ENCODE measurements at places on chromosomes 6 and 20.

DNA sequence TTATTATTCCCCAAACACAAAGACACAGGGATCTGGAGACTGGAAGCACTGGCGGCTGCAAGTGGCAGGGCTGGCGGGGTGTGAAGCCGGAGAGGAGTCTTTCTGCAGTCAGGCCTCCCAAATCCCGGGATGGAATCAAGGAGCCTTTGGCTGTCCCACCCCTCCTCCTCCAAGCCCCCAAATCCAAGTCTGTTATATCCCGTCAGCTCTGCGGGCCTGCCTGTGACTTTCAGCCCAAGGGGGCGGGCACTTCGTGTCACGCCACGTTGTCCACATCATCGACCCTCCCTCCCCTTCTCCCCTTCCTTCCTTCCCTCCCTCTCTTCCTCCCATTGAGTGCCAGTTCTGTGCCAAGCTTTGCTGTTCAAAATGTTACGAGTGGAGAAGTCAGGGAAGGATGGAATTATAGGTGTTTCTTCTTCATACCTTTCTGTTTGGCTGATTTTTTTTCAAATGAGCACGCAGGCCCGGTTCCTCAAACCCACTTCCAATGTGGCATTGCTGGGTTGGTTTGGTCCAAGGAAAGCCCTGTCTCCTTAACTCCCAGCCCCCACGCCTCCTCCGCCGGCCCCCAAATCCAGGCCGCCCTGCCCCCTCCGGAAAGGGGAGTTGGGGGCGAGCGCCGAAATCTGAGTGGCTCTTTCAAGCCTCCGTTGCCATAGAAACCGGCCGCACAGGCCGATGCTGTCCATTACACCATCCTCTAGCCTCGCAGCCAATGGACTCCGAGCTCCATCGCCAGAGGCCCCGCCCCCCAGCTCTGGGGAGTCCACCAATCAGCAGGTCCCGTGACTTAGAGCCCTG is 12.7 kb downstream of the ZCCHC3 start:
- no peaks in the 10 kb centered on the region for H3K36me3 ChIP-seq
- H3K4me1 ChIP-seq, result peaks cover 23% of the 10 kb centered on the region
- peak overlapping the region; percentile 93 for H3K27ac ChIP-seq
- peak; percentile 96 for DNase-seq
- H3K27me3 ChIP-seq, result no peaks in the 10 kb centered on the region
- H3K4me3 ChIP-seq, result peak overlapping the region; percentile 36

GRCh38 chr6:132413499-132413802 is 12.2 kb upstream of the MOXD1 start:
- no peaks in the 10 kb centered on the region for H3K4me1 ChIP-seq
- no peak for DNase-seq
- H3K4me3 ChIP-seq, result no peak overlapping the region
- H3K36me3 ChIP-seq, result no peaks in the 10 kb centered on the region
- H3K27ac ChIP-seq, result no peak overlapping the region

DNA sequence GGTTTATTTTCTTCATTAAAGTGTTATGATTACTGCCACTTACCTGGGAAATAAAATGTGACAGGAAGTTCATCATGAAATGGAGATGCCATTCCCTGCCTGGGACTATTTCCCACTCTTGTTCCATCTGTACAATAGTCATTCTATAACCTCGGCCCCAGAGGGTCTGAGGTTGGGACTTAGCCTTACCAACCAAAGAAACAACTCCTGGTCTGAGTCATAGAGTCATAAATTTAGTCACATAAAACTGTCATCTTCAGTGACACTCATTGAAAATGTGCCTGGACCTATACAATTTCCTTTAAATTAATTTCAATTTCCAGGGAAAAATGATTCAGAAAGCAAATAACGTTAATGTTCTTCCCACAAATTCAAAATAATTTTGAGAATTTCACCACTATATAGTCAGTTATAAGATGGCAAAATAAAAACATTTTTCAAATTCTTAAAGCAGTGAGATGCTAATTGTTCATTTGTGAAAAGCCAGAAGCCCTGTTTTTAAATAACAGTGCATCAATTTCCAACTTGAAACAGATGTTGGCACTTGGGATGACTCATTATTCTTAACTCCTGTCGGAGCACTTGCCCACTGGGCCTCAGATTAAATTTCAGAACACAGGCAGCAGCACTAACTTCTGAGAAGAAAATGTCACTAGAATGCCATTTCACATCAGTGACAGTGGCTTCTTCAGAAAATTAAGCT is 201.2 kb upstream of the SMLR1 start:
- no peaks in the 10 kb centered on the region for H3K27me3 ChIP-seq
- peak overlapping the region; percentile 34 for H3K27ac ChIP-seq

- peaks cover 47% of the 10 kb centered on the region for H3K4me1 ChIP-seq
- H3K27ac ChIP-seq, result peak overlapping the region; percentile 68
- H3K27me3 ChIP-seq, result no peaks in the 10 kb centered on the region
- peak; percentile 87 for DNase-seq
- H3K36me3 ChIP-seq, result peaks cover 20% of the 10 kb centered on the region
Observed at GRCh38 chr6:17493286-17493685, 99.9 kb downstream of the CAP2 start.

DNA sequence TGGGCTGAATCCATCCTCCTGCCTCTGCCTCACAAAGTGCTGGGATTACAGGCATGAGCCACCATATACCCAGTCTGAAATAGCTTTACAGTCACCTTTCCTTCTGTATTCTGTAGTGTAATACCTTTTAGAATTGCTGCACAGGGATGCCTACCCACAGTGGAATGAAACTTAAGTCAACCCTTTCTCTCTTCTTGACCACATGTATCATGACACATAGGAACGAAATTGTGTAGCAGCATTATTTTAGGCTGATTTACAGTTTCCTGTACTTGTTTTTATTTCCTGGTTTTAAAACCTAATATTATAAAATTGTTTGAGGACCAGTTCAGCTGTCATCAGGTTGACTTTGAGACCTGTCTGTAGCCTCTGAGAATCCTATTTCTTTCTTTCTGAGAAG is 297.8 kb downstream of the ZFAND3 start:
- no peak overlapping the region for H3K4me3 ChIP-seq
- no peaks in the 10 kb centered on the region for H3K27me3 ChIP-seq
- peaks cover 30% of the 10 kb centered on the region for H3K36me3 ChIP-seq
- DNase-seq, result no peak
- no peak overlapping the region for H3K27ac ChIP-seq

Measured in SJSA1 (cell line).